Right ventricle myocardium inferior (tissue), 1 donor: ENCODE measurements at places on chromosomes 5 and 9. TPM values are rescaled to one million over a fixed set of nuclear protein-coding genes. Genes with fewer than 3 reads are reported as not detected.

DNA sequence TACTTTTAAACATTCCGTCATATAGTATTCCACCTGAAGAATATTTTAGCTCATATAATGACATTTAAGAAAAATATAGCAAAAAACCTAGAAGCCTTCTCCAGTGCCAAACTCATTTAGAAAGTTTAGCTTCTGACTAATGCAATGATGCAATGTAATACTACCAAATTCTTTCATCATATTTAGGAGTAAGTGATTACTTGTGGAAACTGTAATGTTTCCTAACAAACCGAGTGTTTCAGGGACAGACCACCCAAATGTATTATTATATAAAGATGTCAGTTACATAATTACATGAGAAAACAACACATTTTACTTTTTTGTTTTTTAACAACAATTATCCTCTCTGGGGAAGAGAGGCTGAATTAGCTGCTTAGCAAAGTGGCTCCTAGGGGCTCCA, 316.2 kb downstream of the ARL15 start:
- no peak for DNase-seq

FOXD4L6 gene
- not detected for total RNA-seq

DNA sequence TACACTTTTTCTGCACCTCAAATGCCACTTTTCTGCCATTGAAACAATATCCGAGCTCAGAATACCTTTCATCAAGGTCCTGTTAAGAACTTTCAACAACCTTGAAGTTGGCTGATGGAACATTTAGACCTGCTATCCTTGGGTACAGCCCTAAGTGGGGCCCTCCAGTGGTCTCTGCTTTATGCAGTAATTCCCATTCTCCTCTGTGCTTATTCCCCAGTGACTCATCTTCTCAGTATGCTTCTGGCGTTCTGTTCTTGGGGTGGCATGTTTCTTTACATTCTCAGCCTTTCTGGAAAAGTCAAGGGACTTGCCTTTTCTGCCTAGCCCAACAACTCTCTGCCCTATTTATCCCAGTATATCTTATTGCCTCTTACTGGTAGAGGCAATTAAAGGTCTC, 7.1 kb downstream of the ANP32B start:
- no peak for DNase-seq

DNA sequence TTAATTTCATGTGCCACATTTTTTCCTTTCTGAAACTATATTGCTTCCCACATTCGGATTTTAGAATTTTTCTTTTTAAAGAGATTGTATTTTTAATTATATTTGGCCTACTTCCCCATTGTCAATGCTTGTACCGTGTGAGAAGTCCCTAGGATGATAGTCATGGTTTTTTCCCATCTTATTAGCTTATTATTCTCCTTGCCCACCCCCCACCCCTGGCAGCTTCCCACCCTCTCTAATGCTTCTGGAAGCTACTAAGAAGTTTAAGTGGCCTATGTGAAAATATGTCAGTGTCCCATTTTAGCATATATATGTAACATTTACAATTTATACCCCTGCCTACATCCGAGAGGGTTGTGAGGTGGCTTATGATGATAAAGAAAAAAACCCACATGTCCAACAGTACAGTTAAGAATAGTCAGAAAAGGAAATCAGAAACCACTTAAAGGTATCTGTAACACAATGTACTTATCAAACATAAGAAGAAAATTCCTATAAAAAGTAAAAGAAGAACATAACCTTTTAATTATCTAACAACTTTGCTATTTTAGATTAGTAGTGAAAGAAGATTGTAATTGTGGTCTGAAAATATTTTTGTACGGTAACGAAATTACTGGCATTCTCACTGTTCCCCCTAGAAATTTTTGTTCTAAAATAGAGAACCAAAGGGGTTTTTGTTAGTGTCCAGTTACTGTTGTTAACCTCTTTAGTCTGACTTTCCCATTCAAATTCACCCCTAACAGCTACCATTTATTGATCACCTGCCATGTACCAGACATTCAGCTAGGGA, 62.1 kb downstream of the SLC44A1 start:
- no peak for DNase-seq

SPINK7 gene
- not detected for total RNA-seq

PCDHGC4 gene
- 2.4 TPM for total RNA-seq

GRCh38 chr5:88405783-88406182, 137.1 kb upstream of the TMEM161B start:
- DNase-seq, result no peak

SLC36A2 gene
- 0.60 TPM for total RNA-seq

PRR16 gene
- total RNA-seq, result 12.7 TPM

IFNA2 gene
- total RNA-seq, result not detected

DNA sequence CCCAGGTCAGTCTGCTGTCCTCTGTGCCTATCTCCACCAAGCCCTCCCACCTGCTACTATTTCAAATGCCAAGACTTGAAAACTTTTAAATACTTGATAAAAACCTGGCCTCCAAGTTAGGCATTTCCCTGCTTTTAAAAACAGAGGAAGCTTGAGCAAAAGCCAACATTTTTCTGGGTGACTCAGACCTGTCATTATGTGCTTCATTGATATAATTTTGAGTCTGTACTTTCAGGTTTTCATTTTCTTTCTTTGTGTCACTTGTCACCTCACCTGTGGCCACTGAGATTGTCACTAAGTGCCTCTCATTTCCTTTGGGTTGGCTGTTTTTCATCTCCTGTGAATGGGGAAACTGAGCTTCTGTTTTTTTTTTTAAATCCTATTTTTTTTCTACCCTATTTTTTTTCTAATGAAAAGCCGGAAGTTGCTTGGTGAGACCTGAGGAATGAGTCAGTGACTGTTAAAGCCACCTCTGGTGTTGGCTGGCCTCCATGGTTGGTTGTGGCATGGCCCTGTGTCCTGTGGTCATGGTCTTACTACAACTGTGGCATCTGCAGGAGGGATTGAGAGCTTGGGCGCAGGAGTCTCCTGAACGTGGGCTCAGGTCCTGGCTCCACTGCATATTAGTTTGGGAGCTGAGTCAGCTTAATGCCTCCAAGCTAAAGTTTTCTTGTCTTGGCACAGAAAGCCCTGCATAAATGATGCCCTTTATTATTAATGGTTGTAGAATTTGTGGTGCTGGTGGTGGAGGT, 56.7 kb downstream of the ARHGAP26 start:
- DNase-seq, result no peak

- DNase-seq, result no peak
Measured at GRCh38 chr5:82720213-82721086, 356.7 kb downstream of the TMEM167A start.

GRCh38 chr5:159130871-159131270, 31.2 kb upstream of the EBF1 start:
- DNase-seq, result no peak

SERINC5 gene
- total RNA-seq, result 14.5 TPM

GRCh38 chr9:78811622-78812276, 514.8 kb downstream of the PSAT1 start:
- no peak for DNase-seq

- no peak for DNase-seq
Measured at GRCh38 chr5:124410539-124411488, 335.6 kb downstream of the ZNF608 start.

- DNase-seq, result no peak
Measured at GRCh38 chr9:2321523-2322148, 300.0 kb upstream of the VLDLR start.

DNA sequence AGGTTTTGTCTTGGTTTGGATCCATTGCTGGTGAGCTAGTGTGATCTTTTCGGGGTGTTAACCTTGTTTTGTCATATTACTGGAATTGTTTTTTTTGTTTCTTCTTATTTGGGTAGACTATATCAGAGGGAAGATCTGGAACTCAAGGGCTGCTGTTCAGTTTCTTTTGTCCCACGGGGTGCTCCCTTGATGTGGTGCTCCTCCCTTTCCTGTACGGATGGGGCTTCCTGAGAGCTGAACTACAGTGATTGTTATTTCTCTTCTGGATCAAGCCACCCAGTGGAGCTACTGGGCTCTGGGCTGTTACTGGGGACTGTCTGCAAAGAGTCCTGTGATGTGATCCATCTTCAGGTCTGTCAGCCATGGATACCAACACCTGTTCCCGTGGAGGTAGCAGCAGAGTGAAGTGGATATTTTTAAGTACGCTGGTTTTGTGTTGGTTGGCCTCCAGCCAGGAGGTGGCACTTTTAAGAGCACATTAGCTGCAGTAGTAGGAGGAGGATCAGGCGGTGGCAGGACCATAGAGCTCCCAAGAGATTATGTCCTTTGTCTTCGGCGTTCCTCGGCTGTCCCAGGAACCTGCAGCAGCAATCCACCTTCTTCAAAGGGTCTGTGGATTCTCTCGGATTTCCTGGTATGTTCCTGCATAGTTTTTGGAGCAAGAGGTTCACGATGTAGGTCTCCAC, 27.2 kb downstream of the SCAMP1 start:
- no peak for DNase-seq

F2RL2 gene
- total RNA-seq, result 0.14 TPM

GRCh38 chr9:118578467-118578866, 790.8 kb downstream of the BRINP1 start:
- DNase-seq, result no peak

GLRA1 gene
- not detected for total RNA-seq

GRCh38 chr5:759111-759751, 25.3 kb downstream of the ZDHHC11B start:
- DNase-seq, result peak; percentile 85

IRF1 gene
- total RNA-seq, result 12.7 TPM

EDIL3 gene
- 1.7 TPM for total RNA-seq

TMEM174 gene
- not detected for total RNA-seq

DNA sequence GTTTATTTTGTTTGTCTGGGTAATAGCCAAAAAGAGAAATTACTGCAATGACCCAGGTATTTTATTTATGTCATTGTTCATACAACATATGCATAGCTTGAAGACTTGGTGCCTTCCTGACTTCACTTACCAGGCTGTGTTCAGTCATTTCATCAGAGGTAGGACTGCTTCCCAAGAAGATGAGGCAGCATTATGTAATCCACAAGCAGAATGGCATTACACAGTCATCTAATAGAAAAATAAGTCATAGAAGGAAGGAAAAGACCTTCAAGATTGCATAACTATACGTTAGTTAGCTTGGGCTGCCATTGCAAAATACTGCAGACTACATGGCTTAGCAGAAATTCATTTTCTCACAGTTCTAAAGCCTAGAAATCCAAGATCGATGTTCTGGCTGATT, 167.5 kb downstream of the NMUR2 start:
- DNase-seq, result no peak

DNA sequence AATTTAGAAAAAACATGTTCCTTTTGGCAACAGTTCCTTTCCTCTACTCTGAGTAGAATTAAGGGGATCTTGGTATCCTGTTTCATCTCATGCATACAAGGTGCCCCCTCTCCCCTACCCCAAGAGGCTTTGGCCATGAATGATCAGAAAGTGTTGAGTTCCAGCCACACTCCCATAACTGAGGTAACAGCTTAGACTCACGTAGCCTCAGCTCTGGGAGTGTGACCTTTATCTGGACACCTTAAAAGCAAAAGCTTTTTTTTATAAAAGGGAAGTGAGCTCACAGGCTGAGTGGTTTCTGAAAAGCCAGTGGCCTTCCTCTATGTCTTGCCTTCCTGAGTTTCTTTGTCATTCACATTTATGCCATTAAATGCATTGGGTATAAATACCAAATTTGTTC, 900 bp upstream of the HAVCR2 start:
- no peak for DNase-seq

SMIM3 gene
- total RNA-seq, result 19.8 TPM

GRCh38 chr5:18113721-18114120, 479.5 kb downstream of the TAF11L14 start:
- DNase-seq, result no peak

- DNase-seq, result no peak
Measured at GRCh38 chr5:25713259-25713658, 1068.5 kb upstream of the CDH10 start.

EGFLAM gene
- 8.8 TPM for total RNA-seq

DNA sequence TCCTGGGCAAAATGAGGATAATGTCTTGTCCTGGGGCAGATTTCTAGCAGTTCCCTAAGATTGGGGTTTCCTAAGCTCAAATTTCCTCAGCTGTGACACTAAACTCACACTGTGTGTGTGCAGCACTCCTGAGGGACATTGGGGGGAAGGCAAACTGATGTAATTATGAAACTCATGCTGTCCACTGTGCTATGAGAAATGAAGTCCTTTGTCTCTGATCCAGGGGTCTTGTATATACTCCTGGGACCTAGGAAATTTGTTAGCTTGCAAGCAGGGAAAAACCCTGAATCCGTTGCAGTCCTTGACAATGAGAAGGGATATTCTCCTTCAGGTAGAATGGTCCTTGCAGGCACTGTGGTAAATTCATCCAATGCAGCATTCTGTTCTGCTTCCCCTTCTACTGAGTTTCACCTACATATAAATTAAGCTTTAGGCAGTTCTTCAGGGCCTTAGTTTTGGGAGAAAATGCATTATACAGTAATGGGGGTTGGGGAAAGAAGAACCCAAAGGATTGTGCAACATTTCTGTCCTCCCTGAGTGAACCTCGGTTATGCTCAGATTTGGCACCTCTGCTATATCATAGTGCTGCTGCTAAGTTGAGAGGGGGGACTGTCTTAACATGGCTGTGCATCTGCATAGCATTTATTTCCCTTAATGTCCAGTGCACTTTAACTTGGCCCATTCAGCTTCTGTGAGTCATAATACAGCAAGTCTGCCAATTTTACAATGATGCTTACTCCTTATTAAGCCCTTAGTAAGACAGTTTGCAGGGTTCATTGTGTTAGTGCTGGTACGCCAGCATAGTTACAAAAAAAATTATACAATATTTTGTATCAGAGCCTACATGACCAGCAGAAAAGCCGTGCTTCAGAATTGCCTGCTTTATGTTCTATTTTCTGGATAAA, 80.2 kb downstream of the PJA2 start:
- DNase-seq, result no peak

TMEM215 gene
- total RNA-seq, result not detected

RNF145 gene
- total RNA-seq, result 21.9 TPM

GRCh38 chr5:83475935-83476814, 4.6 kb downstream of the VCAN start:
- no peak for DNase-seq

DNA sequence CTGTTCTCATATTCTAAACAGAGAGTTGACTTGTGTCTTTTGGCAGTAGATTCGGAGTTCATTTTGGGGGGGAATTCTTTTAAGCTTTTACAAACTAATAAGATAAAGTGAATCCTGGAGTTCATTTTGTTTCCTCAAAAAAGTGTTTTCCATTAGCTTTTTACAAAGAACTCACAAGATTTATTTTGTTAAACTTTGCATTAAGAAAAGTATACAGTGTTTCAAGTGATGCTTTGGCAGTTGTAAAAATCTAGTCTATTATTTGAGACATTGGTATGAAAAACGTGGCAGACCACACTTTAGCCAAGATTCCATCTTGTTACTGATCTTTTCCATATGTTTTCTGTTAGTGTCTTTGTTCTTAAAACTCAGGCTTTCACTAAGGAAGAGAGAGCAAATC, 1.2 kb upstream of the OMD start:
- DNase-seq, result no peak

DNA sequence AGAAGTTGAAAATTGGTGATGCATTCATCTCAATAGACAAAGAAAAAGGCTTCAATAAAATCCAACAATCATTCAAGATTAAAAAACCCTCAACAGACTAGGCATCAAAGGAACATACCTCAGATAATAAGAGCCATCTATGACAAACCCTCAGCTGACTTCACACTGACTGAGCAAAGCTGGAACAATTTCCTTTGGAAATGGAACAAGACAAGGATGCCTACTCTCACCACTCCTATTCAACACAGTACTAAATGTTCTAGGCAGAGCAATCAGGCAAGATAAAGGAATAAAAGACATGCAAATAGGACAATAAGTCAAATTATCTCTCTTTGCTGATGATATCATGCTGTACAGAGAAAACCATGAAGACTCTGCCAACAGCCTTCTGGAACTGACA, 1188.1 kb downstream of the DTWD2 start:
- no peak for DNase-seq
